Left ventricle myocardium inferior (tissue), 1 donor: ENCODE measurements at places on chromosomes 12 and 14.

DNA sequence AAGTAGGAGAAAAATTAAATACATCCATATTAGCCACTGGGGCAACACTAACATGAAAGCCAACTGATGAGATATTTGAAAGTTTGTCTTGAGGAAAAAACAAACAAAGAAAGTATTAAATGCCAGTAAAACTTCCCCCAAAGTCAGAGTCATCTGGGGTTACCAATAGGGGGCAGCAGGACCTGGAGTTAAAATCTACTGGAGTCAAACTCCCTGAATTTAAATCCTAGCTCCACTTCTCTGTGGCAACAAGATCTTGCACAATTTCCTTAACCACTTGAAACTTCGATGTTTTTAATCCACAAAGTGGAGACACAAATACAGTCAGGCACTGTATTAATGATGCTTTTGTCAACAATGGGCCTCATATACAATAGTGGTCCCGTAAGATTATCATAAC, 14.4 kb downstream of the PLEKHG7 start:
- no peak overlapping the region for H3K27ac ChIP-seq
- H3K4me1 ChIP-seq: no peaks in the 10 kb centered on the region
- H3K36me3 ChIP-seq: no peaks in the 10 kb centered on the region
- H3K4me3 ChIP-seq: no peak overlapping the region
- H3K27me3 ChIP-seq: no peaks in the 10 kb centered on the region

DNA sequence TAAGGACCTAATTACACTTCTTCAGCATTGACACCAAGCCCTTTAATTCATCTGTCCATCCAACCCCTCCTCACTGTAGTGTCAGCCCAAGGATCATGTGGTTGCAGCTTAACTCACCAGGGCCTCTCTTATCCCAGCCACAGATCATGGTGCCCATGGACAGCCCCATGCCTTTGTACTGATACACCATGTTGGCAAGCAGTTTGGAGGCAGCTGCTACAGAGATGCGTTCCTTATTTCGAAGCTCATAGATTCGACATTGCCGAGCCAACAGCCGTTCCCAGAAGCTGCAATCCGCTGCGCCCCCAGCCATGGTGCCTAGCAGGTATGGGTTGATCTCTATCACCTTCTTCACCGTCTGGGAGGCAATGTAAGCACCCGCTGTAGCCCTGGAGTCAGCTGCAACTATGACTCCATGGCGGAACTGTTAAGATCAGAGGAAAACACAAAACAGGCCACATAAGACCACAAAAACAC, 1.4 kb downstream of the PSMB5 start:
- no peak overlapping the region for H3K27ac ChIP-seq
- H3K4me1 ChIP-seq: peaks cover 43% of the 10 kb centered on the region
- no peak for DNase-seq

DNA sequence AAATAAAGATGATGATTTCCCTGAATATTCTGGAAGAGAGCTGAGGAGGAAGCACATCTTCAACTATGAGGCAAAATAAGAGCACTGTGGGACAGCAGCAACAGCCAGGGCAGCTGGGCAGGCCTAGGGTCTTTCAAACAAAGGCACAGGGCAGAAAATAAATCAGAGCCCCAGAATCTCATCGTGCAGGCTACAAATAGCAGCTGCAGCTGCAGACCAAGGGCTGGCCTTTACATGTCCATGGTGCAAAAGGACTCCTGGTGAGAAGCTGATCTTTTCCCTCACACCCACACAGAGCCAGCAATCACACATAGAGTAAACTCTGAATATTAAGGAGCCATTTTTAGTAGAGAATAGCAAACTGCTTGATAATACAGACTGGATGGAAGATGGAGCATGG, 13.6 kb upstream of the MYBPC1 start:
- H3K36me3 ChIP-seq: no peaks in the 10 kb centered on the region
- no peak overlapping the region for H3K27ac ChIP-seq
- H3K4me1 ChIP-seq: no peaks in the 10 kb centered on the region
- no peak overlapping the region for H3K4me3 ChIP-seq

DNA sequence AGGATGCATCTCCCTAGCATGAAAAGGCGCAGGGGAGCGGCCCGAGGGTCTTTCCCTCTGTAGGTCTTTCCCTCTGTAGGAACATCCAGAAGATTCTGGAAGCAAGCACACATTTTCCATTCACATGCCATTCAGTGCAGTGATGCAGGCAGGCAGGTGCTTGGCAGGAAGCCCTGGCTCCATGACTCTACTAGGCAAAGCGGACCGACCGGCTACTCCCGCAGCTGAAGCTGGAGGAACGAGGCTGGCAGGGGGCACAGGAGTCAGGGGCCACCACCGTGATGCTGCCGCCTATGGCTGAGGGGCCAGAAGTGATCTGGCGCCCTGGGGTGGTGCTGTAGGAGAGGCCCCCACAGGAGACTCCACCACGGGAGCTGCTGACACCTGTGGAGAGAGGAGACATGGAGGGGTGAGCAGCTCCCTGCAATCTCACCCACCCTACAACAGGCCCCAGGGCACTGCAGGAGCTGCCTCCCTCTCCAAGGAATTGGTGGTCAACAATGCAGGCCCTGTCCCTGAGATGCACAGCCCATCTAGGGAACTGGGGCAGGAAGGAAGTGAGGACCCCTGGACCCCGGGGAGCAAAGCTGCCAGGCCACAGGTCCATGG, 6.5 kb downstream of the KRT85 start:
- no peak for DNase-seq
- peaks cover 74% of the 10 kb centered on the region for H3K27me3 ChIP-seq
- no peak overlapping the region for H3K4me3 ChIP-seq

GRCh38 chr12:31832740-31833729, 104.2 kb upstream of the AMN1 start:
- no peak overlapping the region for H3K4me3 ChIP-seq
- no peaks in the 10 kb centered on the region for H3K27me3 ChIP-seq
- DNase-seq: no peak
- H3K27ac ChIP-seq: peak overlapping the region; percentile 27
- H3K4me1 ChIP-seq: no peaks in the 10 kb centered on the region
- H3K36me3 ChIP-seq: no peaks in the 10 kb centered on the region

- no peak overlapping the region for H3K4me3 ChIP-seq
- H3K27me3 ChIP-seq: no peaks in the 10 kb centered on the region
- H3K36me3 ChIP-seq: no peaks in the 10 kb centered on the region
- H3K4me1 ChIP-seq: peaks cover 28% of the 10 kb centered on the region
- H3K27ac ChIP-seq: no peak overlapping the region
These were observed 392.3 kb upstream of the TMPO start for GRCh38 chr12:98123021-98123461.

DNA sequence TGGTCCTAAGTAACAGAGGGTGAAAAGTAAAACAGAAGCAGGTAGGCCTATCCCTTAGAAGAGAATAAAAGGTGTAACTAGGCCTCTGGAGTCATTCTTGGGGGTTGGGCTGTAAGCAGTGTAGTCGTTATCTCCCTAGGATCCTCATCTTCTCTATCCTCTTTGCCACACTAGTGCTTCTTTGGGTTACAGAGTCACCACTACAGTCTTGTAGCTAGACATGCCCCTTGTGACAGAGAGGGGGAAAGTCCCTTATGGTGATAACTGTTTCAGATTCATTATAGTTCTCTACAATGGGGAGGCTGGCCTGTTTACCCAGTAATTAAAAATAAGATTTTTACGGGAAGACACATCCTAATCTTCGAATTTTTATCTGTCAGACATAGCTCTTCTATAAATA, 16.4 kb upstream of the SRP54 start:
- DNase-seq: no peak
- H3K4me3 ChIP-seq: no peak overlapping the region
- peaks cover 10% of the 10 kb centered on the region for H3K4me1 ChIP-seq
- no peaks in the 10 kb centered on the region for H3K27me3 ChIP-seq

GRCh38 chr12:83106873-83107272, 420.2 kb downstream of the TMTC2 start:
- H3K36me3 ChIP-seq: no peaks in the 10 kb centered on the region
- H3K4me1 ChIP-seq: no peaks in the 10 kb centered on the region
- H3K27me3 ChIP-seq: no peaks in the 10 kb centered on the region
- H3K27ac ChIP-seq: no peak overlapping the region
